SK-MEL-5 (cell line): ENCODE measurements at places on chromosomes 1 and 21.
A peak's percentile ranks its signal among the peaks of the same experiment; 100 is the strongest.

DNA sequence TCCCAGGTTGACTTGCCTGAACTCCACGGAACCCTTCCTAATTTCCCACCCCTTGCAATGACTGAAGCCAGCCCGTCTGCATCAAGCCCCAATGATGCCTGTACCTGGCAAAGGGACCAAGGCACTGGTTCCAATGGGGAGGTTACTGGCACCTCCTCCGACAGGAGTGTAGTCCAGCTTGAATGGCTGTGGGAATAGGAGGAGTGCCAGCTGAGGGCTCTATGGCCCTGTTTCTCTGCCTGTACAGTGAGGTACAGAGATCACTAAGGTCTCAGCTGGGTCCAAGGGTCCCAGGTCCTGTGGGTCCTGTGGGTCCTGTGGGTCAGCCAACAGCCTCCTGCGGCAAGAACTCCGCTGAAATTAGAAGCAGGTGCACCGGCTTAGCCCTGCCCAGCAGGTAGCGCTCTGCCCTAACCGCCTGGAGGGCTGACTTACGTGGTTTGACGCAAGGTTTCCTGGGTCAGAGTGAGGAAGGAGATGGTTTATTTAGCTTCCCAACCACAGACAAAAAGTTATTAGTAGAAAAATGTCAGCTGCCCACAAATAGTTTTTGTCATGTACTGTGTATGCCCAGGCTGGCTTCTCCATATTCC lies 9.9 kb upstream of the SPRR4 start:
- peak; percentile 32 for DNase-seq

DNA sequence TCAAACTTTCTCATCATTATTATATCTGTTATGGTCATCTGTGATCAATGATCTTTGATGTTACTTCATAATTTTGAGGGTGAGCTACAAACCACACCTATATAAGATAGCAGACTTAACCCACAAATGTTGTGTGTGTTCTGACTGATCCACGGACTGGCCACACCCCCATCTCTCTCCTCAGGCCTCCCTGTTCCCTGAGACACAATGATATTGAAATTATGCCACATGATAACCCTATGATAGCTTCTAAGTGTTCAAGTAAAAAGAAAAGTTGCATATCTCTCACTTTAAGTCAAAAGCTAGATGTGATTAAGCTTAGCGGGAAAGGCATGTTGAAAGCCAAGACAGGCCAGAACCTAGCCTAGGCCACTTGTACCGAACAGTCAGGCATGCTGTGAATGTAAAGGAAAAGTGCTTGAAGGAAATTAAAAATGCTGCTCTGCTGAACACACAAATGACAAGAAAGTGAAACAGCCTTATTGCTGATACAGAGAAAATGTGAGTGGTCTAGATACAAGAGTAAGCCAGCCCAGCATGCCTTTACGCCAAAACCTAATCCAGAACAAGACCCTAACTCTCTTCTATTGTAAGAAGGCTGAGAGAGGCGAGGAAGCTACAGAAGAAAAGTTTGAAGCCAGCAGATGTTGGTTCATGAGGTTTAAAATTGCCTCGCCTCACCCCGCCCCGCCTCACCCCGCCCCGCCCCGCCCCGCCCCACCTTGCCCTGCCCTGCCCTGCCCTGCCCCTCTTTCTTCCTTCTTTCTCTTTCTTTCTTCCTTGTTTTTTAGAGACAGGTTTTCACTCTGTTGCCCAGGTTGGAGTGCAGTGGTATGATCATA lies 16.5 kb downstream of the CTSS start:
- DNase-seq: no peak

GRCh38 chr21:45020629-45021427 lies 53.6 kb upstream of the ADARB1 start:
- DNase-seq: no peak

DNA sequence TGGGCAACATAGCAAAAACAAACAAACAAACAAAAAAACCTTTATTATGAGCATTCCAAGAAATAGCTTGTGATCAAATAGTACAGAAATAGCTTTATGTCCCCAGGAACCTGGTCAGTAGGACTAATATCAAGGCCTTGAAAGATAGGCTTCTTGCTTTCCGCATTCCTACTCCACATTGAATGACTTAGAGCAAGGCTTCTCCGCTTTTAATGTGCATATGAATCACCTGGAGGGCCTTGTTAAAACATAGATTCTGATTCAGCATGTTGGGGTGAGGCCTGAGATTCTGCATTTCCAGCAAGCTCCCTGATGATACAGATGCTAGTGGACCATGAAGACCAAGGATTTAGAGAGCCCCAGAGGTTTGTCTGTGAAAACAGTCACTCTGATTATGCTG lies 17.4 kb downstream of the PLEKHA6 start:
- no peak for DNase-seq

GRCh38 chr21:45823100-45823681 lies 158.4 kb upstream of the COL6A1 start:
- DNase-seq: no peak
